ENCODE measurements at places on chromosomes 3 and 15. TPM values are rescaled to one million over a fixed set of nuclear protein-coding genes. Genes with fewer than 3 reads are reported as not detected.
A peak's percentile ranks its signal among the peaks of the same experiment; 100 is the strongest.

- no peak overlapping the region for H3K27ac ChIP-seq
- peaks cover 3% of the 10 kb centered on the region for H3K4me1 ChIP-seq
- H3K27me3 ChIP-seq, result no peaks in the 10 kb centered on the region
- no peak for DNase-seq
- no peaks in the 10 kb centered on the region for H3K36me3 ChIP-seq
- H3K4me3 ChIP-seq, result no peak overlapping the region
Observed at GRCh38 chr3:149363053-149363452, 14.4 kb downstream of the TM4SF1 start.

GRCh38 chr3:135992072-135992471, 26.5 kb downstream of the PPP2R3A start:
- no peaks in the 10 kb centered on the region for H3K36me3 ChIP-seq
- no peaks in the 10 kb centered on the region for H3K27me3 ChIP-seq
- no peak for DNase-seq
- H3K4me3 ChIP-seq, result no peak overlapping the region
- H3K4me1 ChIP-seq, result peaks cover 19% of the 10 kb centered on the region

DNA sequence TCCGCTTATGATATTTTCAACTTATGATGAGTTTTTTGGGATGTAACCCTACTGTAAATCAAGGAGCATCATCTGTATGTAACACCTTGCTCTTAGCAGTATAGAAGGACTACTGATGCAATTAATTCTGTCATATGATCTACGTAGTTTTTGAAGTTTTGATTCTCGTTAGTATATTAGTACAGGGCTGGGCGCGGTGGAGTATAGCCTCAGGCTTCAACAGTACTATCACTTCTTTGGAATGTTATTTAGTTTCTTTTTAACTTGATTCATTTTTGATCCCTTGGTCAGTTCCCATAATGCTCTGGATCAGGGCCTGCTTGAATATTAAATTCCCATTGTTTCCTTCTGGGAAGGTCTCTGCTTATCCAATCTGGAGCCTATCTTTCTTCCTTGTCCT, 23.9 kb upstream of the AP4E1 start:
- no peaks in the 10 kb centered on the region for H3K36me3 ChIP-seq
- H3K4me1 ChIP-seq, result no peaks in the 10 kb centered on the region
- no peaks in the 10 kb centered on the region for H3K27me3 ChIP-seq
- no peak for DNase-seq
- H3K4me3 ChIP-seq, result no peak overlapping the region
- no peak overlapping the region for H3K27ac ChIP-seq

DNA sequence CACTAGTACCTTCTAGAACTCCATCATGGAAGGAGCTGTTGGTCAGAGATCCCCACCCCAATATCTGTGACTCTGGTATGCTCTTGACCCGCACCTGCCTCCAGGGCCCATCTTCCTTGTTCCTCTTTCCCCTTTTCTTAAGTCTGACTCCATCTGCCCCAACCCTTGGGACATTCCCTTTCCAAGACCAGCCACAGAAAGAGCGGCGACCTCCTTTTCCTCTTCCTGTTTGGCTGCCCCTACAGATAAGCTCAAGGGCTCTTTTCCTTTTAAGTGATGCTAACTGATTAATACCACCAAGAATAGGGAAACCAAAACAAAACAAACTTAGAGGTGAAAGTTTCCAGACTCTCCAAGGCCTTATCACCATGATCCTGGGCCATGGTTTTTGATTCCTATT, 21.9 kb upstream of the ATP8B4 start:
- H3K36me3 ChIP-seq, result no peaks in the 10 kb centered on the region
- no peaks in the 10 kb centered on the region for H3K27me3 ChIP-seq

- H3K4me3 ChIP-seq, result no peak overlapping the region
- H3K27ac ChIP-seq, result peak overlapping the region; percentile 49
- peak; percentile 90 for DNase-seq
- H3K36me3 ChIP-seq, result no peaks in the 10 kb centered on the region
Observed at GRCh38 chr3:14439501-14440167, 37.2 kb downstream of the SLC6A6 start.

GRCh38 chr15:33040496-33040895, 154.0 kb downstream of the FMN1 start:
- no peaks in the 10 kb centered on the region for H3K27me3 ChIP-seq
- H3K4me3 ChIP-seq, result no peak overlapping the region
- H3K4me1 ChIP-seq, result no peaks in the 10 kb centered on the region
- no peak overlapping the region for H3K27ac ChIP-seq

DNA sequence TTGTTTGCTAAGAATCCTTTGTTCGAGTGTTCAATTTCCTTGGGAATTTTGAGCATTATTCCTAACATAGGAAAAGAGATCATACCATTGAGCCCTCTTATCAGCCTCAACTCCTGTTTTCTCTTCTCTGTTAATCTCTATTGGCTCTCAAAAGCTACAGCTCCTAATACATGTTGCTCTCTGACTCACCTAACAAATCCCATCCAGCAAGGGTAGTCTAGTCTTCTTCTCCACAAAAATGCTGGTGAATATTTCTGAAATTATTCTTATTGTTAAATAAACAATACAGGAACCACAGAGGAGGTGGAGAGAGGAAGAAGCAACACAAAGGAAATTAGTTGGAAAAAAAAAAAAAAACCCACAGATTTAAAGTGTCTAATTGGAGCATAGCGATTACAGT, 325.8 kb upstream of the NAALADL2 start:
- no peaks in the 10 kb centered on the region for H3K27me3 ChIP-seq
- H3K27ac ChIP-seq, result no peak overlapping the region
- no peaks in the 10 kb centered on the region for H3K36me3 ChIP-seq
- H3K4me1 ChIP-seq, result peaks cover 9% of the 10 kb centered on the region
- H3K4me3 ChIP-seq, result no peak overlapping the region
- no peak for DNase-seq

DNA sequence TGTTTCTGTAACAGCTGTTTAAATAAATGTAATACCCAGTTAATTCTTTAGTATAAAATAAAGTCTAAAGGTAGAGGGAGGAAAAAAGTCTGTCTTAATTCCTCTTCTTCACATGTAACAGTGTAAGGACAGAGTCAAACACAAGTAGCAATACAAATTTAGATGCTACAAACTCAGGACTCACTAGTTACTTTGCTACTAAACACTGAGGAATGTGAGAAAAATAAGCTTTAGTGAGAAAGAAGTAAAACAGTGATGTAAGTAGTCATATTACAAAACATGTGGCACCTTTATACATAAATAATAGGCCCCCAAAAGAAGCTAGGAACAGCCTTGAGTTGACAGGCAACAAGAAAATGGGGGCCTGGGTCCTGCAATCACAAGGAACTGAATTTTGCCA, 113.0 kb downstream of the TBC1D5 start:
- H3K36me3 ChIP-seq, result no peaks in the 10 kb centered on the region
- H3K27me3 ChIP-seq, result no peaks in the 10 kb centered on the region
- no peak for DNase-seq
- H3K4me1 ChIP-seq, result no peaks in the 10 kb centered on the region

DNA sequence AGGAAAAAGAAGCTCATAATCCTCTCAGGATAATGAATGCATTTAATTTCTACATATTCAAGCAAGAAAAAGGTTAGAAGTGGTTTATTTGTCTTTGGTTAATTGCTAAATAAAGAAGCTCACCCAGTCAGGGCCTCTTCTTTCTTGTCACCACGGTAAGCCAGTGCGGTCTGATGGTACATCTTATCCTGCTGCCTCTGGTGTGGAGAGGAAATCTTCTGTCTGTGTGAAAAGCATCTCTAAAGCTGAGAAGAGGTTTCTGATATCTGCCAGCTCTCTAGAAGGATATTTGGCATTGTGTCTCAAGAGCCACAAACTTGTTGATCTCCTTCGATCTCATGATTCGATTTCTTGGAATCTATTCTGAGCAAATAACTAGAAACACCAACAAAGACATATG, 144.9 kb downstream of the SV2B start:
- H3K4me3 ChIP-seq, result no peak overlapping the region
- no peaks in the 10 kb centered on the region for H3K4me1 ChIP-seq
- H3K36me3 ChIP-seq, result no peaks in the 10 kb centered on the region
- no peak for DNase-seq
- no peak overlapping the region for H3K27ac ChIP-seq
- peaks cover 2% of the 10 kb centered on the region for H3K27me3 ChIP-seq

GRCh38 chr3:184531626-184532280, 29.8 kb upstream of the EPHB3 start:
- H3K36me3 ChIP-seq, result no peaks in the 10 kb centered on the region
- H3K27me3 ChIP-seq, result no peaks in the 10 kb centered on the region
- no peaks in the 10 kb centered on the region for H3K4me1 ChIP-seq
- no peak overlapping the region for H3K27ac ChIP-seq
- H3K4me3 ChIP-seq, result no peak overlapping the region

- H3K4me1 ChIP-seq, result peaks cover 33% of the 10 kb centered on the region
- no peak for DNase-seq
- no peaks in the 10 kb centered on the region for H3K27me3 ChIP-seq
- no peak overlapping the region for H3K27ac ChIP-seq
Observed at GRCh38 chr3:184769382-184770170, 42.4 kb upstream of the VPS8 start.

DNA sequence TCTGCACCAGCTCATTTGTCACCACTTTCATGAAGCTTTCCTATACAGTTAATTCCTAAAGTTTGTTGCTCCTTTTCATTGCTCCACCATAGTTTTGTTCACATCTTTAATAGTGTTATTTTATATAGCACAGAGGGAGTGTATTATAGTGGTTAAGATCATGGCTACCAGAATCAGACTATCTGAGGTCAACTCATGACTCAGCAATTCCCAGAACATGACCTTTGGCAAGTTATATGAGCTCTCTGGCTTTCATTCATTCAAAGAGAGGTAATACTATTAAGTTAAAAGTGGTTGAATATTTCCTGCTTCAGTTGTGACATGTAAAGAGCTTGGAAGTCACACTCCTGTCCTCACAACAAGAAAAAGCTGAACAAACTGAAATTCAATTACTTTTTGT, 1073.5 kb downstream of the NAALADL2 start:
- no peaks in the 10 kb centered on the region for H3K36me3 ChIP-seq
- no peaks in the 10 kb centered on the region for H3K4me1 ChIP-seq
- H3K27ac ChIP-seq, result no peak overlapping the region
- H3K27me3 ChIP-seq, result no peaks in the 10 kb centered on the region

DNA sequence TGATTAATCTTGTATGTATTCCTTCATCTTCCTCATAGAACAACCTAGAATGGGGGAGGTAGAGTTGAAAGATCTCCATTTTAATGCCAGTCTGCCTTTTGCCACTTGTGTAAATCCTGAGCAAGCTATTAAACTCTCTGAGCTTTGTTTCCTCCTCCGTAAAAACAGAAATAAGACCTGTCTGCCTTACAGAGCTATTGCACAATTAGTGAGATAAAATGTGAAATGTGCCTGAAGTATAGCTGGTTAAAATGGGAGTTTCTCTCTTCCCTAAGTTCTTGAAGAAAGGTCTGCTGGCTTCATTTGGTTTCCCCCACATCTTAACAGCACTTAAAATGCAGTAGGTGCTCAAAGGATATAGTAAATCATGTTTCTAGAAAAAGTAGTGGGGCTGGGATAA, 19.0 kb downstream of the ALDH1A2 start:
- peak; percentile 32 for DNase-seq
- H3K4me1 ChIP-seq, result peaks cover 6% of the 10 kb centered on the region
- H3K27ac ChIP-seq, result no peak overlapping the region
- no peak overlapping the region for H3K4me3 ChIP-seq

DNA sequence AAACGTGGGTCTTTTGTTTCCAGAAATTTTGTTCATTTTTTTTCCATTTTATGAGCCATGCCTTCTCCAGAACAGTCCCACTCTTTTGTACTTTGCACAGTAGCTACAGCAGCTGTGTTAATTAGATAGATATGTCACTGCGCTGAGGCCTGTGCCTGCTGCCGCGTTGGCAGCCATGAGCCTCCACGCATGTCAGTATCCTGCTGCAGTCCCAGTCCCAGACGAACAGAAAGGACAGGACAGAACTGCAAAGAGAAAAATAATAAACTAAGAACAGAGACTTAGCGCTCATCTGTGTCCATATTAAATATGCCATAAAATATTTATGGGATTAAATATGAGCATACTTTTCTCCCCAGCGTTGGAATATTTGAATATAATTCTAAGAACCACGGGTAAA, 442.4 kb upstream of the RARB start:
- peaks cover 3% of the 10 kb centered on the region for H3K4me1 ChIP-seq
- DNase-seq, result no peak
- H3K27me3 ChIP-seq, result no peaks in the 10 kb centered on the region

DNA sequence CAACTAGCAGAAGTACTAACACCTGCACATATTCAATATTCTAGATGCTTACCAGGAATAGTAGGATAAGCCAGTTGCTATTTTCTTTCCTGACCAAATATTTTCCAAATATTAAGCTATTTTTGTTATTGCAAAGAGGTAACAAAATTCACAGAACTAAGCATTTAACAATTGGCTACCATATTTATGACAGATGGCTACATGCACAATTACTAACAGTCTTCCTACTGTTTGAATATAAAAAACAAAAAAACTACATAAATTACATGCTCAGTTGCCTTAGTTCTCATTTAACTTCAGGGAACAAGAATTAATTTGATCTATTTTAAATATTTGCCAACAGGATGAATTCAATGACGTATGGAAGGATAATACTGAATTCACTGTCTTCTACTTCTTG, 36.2 kb downstream of the CFAP20DC start:
- DNase-seq, result no peak
- no peaks in the 10 kb centered on the region for H3K36me3 ChIP-seq
- H3K27me3 ChIP-seq, result no peaks in the 10 kb centered on the region
- no peaks in the 10 kb centered on the region for H3K4me1 ChIP-seq

GRCh38 chr3:40911264-40911663, 288.0 kb upstream of the CTNNB1 start:
- DNase-seq, result no peak
- no peak overlapping the region for H3K4me3 ChIP-seq
- no peaks in the 10 kb centered on the region for H3K27me3 ChIP-seq
- no peaks in the 10 kb centered on the region for H3K36me3 ChIP-seq

DNA sequence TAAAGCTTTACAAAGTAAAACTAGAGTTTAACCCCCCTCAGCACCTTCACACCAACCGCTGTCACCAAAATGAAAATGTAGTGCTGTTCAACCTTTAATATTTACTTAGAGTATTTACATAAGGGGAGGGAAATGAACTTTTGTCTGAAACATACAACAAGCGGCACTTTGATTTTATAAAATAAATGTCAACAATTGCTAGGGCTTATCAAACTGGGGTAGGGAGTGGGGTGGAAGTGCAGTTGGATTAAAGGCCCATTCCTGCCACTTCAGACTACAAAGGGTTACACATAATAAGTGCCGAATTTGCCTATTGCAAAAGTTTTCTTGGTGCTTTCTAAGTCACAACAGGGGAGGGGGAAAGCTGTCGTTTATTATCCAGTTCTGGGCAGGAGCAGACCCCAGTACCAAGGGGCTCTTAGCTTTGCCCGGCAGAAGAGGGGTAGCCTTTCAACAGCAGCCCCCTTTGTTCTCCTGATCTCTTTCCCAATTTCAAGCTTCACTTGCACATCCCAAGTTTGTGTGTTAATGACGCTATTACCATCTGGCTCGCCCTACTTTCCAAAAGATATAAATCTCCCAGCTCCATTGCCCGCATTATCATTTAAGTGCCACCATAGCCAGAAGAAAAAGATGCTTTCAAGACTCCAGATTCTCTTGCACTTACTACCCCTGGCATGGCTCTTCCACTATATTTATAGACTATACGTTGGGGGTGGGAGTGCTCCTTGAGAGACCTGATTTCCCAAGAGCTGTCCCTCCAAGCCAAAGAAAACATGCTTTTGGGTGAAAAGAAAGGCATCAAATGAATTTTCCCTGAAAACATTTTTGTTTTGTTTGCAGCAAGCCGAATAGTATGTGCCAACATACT, 17.0 kb downstream of the SOX2 start:
- peaks cover 5% of the 10 kb centered on the region for H3K4me1 ChIP-seq
- no peak overlapping the region for H3K4me3 ChIP-seq
- no peak overlapping the region for H3K27ac ChIP-seq

GASK1A gene
- 8.2 TPM for total RNA-seq

TNFSF10 gene
- 41.5 TPM for total RNA-seq

RPL15 gene
- 1,285 TPM for total RNA-seq

BOC gene
- 21.9 TPM for total RNA-seq

LYZL4 gene
- total RNA-seq, result not detected

CPN2 gene
- total RNA-seq, result not detected
